Kidney tubule cell (primary cell): ENCODE measurements at places on chromosomes 13 and 19.
A peak's percentile ranks its signal among the peaks of the same experiment; 100 is the strongest.

DNA sequence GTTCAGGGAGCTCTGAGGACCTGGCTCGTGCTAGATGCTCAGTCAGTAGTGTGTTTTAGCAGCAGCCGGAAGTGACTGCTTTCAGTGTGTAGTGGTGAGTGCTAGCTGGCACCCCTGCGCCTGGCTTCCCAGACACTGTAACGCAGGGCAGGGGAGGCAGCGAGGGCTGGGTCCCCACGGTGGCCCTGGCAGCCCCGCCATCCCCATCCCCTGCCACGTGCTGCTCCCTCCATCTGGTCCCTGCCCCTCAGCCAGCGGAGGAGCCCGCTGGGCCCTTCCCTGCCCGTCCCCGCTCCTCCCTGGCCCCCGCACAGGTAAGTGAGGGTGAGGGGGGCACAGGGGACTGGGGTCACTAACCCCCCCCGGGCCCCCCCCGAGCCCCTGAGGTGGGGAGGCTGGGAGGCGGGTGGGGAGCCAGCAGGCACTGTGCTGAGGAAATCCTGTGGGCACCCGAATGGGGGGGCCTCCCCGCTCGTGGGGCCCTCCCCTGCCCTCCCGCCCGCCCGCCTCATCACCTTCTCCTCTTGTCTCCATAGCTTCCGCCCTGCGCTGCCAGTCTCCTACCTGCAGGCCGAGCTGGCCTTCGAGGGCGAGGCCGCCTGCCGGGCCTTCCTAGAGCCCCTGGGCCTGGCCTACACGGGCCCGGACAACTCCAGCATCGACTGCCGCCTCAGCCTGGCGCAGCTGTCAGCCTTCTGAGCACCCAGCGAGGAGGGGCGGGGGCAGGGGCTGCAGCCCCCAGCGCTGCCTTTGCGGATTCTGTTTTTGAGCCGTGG is 3.2 kb downstream of the LENG9 start:
- no peak for DNase-seq

GRCh38 chr19:10069046-10069445 is 17.1 kb upstream of the SHFL start:
- DNase-seq: peak; percentile 13

- DNase-seq: no peak
These were observed 41.7 kb downstream of the ZNF85 start for GRCh38 chr19:20964798-20965197.

DNA sequence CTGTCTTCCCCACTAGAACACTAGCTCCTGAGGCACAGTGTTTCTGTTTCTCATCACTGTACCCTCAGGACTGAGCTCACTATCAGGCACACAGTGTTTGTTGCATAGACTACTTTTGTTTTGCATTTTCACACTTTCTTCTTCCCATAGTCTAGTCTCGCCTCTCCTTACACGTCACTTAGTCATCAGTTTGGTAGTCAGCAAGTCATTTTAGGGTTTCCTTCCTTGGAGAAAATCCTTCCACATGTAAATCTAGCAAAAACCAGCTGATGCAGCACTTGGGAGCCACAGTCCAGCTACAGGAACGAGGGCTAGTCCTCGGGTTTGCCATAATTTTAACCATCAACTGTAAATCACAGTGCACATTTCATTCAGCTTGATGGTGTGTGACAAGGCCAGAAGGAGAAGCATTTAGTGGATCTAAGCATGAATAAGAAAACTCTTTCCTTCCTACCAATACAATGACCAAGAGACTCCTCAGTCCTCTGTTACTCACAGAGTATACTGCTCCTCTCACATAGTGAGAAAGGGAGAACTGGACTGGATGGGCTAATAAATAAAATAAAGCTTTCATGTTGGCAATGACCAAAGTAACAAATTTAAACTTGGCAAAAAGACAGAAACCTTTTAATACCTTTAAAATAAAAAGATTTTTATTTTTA is 221.0 kb downstream of the KLF12 start:
- peak; percentile 67 for DNase-seq

DNA sequence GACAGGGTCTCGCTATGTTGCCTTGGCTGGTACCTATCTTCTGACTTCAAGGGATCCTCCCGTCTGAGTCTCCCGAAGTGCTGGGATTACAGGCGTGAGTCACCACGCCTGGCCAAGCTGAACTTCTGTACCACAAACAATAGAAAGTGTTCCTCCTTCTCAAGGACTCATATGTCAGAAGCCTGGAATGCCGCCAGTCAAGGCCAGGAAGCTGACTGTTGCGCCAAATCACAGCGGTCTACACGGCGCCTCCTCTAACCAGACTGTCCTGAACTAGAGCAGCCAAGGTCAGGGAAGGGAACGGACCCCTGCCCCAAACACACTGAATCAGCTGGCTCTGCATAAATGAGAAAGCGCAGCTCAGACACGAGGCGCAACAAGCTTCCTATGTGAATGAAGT is 14.6 kb downstream of the RAB20 start:
- peak; percentile 88 for DNase-seq

- DNase-seq: peak; percentile 66
These were observed 6.5 kb upstream of the LIPE start for GRCh38 chr19:42433503-42434260.

DNA sequence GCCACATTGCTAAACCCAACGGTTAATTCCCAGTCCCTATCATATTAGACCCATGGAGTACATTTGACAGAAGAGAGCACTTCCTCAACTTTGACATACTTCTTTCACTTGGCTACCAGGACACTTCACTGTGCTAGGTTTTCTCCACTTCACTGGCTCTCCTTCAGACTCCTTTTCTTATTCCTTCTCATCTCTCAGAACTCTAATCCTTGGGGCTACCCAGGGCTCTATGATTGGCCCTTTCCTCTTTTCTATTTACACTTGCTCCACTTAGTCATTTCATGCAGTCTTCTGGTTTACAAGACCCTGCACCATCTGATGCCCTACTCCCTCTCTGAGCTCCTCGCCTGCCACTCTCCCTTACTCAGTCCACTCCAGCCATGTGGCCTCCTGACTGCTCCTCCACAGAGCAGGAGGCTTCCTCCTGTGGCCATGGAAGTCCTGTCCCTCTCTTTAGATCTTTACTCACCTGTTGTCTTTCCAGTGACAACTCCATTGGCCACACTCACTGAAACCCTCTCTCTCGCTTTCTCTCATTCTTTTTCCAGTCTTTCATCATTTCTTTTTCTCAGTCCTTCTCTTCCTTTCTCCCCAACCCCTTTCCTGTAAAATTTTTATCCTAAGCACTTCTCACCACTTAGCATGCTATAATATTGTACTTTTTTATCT is 90.4 kb downstream of the TBC1D4 start:
- DNase-seq: no peak

DNA sequence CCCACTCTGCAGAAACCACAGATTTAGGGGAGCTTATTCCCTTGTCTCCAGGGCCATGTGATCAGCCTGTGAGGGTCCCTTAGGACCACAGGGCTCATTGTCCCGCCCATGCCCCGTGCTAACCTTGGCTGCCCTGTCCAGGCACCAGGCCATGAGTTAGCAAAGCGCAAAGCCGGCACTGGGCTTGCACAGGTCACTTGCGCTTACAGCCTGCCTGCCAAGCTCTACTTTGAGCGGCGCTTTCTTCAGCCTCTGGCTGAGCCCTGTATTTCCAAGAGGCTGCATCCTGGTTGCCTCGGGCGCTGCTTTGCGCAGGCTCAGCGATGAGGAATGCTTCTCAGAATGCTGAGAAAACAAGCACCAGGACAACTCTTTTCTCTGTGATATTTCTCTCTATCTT is 188.0 kb downstream of the TDRD3 start:
- no peak for DNase-seq

DNA sequence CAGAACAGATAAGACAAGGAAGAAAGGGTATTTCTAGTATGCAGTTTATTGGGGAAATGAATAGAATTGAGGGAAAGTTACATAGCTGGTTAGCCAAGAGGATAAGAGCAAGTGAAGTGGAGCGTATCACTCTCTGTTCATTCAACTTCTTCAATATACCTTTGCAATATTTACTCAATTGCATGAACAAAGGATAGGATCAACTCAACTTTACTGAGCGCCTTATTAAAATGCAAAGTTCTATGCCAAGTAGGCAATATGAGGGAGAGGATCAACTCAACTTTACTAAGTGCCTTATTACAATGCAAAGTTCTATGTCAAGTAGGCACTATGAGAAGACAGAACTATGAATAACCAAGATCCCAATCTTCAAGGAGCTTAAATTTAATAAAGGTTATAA is 43.9 kb downstream of the ZC3H13 start:
- no peak for DNase-seq

GRCh38 chr13:49098198-49098597 is 121.9 kb upstream of the MLNR start:
- DNase-seq: peak; percentile 89

DNA sequence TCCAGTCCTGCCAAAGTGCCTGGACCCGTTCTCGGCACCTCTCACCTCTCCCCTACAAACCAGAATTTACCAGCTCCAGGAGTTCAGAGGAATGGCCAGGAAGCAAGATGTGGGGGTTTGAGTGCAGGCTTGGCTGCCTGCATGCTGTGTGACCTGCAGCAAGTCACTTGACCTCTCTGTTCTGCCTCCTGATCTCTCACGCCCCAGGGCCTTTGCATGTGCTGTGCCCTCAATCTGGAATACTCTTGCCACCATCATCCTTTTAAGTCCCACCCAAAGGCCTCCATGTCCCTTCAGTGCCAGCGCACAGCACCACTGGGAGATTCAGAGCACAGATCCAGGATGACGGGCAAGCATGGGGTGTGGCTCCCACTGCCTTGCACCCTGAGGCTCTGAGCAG is 43.4 kb downstream of the MYO9B start:
- DNase-seq: no peak

DNA sequence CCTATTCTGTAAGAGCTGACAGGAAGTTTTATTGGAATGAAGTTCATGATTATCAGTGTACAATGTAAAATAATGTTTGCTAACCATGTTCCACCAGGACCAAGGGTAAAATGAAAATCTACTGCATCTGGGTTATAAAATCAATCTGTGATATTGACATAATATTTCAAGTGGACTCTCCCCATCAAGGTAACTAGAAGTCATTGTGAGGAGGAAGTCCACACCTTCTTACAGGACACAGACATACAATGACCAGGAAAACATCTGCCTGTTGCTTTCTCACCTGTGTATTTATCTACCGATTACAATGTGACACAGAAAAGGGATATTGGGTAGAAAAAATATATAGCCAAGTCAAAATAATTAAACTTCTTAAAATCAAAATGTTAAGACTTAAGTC is 140.7 kb upstream of the RFC3 start:
- DNase-seq: no peak

DNA sequence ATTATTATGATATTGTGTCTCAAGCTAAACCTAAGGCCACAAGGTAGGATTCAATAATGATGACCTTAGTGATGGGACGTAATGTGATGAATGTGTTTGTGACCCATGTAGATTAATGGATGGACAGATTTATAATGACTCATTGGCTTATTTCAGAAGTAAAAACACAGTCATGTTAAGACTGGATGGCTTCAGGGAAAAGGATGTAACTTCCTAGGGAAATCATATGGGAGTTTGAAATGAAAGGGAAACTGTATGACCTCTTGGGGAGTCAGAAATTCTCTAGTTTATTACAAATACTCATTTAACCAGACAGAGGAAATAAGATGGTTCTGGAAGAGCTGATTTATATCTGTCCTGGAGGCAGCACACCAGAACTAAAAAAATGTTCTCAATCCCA is 2.9 kb downstream of the EDNRB start:
- no peak for DNase-seq

DNA sequence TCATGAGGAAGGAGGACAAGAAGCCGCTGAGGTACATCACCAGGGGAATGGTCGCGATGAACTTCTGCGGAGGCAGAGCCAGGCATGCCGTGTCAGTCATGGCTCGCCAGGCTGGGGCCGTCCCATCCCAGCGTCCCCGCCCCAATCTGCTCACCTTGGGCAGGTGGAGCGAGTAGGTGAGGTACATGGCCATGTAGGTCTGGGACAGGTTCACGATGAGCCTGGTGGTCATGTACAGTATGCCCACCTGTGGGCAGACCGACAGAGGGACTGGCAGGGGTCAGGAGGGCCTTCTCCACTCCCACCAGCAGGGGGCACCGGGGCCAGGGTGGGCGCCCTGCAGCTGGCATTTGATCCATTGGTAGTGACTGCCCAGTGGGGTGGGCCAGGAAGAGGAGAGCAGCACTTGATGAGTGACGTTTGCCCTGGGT is 8.3 kb downstream of the TEKTIP1 start:
- no peak for DNase-seq

DNA sequence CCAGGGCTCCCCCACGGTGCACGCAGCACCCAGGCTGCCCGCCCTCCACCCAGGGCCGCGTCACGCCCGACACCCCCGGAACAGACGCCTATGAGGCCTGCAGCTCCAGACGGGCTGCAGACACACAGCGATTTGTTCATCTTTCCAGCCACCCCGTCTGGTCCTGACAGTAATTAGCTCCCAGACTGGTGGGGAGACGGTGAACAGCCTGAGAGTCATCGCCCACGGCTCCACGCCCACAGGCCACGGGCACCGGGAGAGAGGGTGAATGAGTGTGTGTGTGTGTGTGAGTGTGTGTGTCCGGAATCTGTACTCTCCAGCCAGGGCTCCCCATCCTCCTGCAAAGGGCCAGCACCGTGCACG is 18.1 kb downstream of the GADD45B start:
- DNase-seq: peak; percentile 76

DNA sequence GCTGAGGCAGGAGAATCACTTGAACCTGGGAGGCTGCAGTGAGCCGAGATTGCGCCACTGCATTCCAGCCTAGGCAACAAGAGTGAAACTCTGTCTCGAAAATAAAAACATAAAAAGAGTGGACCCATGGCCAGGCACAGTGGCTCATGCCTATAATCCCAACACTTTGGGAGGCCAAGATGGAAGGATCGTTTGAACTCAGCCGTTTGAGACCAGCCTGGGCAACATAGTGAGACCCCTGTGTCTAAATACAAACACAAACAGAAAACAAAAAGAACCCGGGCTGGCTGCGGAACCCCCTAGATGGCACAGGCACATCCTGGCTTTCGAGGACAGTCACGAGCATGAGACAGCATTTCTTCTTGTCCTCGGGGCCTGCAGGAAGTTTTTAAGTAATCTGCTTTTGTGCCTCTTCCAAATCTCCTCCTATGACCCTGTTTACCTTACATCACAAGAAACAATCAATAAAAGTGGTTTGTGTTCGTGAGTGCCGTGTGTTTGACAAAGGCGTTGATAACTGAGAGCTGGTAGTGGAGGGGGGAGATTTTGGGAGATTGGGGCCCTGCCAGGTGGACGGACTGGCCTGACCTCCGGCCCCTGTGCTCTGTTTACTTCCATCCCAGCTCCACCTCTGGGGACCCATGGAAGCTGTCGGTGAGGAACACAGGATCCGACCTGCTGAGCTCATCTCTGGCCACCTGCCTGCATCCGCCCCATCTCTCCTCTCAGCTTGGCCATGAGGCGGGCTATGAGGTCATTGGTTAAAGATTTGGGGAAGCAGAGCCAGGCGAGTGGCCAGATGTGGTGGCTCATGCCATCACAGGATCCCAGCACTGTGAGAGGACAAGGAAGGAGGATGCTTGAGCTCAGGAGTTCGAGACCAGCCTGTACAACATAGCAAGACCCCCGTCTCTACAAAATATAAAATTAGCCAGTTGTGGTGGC is 5.9 kb upstream of the GDF15 start:
- peak; percentile 96 for DNase-seq

GRCh38 chr13:64591971-64592370 is 2638.2 kb downstream of the PCDH9 start:
- peak; percentile 1 for DNase-seq
